Muscle of arm (tissue), 14 donors: ENCODE measurements at places on chromosomes 5 and 9. TPM values are rescaled to one million over a fixed set of nuclear protein-coding genes. Genes with fewer than 3 reads are reported as not detected.

- DNase-seq = no peak
Measured at GRCh38 chr5:171913987-171914273, 92.5 kb downstream of the FBXW11 start.

DNA sequence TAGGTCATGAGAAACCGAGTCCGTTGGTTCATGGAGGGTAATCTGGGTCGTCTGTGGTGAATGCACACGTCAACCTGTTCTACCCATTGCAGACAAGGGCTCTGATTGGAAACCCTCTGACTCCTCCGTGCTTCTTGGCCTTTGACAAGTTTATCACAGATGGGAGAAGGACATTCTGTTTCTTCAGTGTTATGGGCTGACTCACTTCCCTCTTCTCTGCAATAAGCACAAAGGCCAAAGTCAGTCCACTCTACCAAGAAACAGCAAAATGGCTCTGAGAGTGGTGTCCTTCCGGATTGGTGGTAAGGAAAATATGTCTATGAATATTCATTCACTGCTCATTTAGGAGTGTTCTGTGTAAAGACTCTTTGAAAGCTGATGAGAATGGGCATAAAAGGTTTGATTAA, 89.3 kb downstream of the FEM1C start:
- no peak for DNase-seq

DNA sequence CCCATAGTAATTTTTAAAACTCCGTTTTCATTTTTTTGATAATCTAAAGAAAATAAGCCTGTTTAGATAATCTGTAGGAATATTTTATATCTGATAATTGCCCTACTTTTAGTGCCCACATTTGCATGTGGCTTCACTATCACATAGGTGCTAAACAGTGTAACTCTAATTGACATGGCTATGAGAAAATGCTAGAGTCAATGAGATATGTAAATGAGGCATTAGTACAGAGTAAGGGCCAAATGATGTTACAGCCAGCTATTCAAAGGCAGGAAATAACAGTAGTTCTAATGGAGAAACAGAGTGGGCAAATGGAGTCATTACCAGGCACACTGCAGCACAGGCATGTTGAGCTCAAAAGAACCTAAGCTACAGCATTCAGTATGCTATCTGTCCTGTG, 37.3 kb upstream of the GCNT4 start:
- DNase-seq = no peak

GRCh38 chr9:133524146-133524545, 613 bp downstream of the MYMK start:
- DNase-seq = no peak

GRCh38 chr5:74673011-74673790, 11.8 kb upstream of the HEXB start:
- peak; percentile 41 for DNase-seq

DNA sequence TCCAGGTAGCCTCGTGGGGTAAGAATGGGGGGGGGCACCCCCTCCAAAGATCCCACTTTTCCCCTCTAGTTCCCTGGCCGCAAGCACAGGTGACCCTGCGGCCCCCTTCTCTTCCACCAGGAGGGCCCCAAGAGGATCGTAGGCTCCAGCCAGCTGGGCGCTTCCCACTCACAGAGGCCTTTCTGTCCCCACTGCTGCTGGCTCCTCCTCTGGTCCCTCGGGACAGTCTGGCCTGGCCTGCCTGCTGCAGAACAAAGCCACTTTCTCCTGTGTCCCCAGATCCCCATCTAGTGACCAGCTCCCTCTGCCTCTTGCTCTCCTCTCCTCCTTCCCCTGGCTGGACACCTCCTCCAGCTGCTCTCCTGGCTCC, 534 bp upstream of the SAPCD2 start:
- no peak for DNase-seq

- no peak for DNase-seq
Measured at GRCh38 chr5:52856564-52856963, 68.8 kb downstream of the ITGA1 start.

DNA sequence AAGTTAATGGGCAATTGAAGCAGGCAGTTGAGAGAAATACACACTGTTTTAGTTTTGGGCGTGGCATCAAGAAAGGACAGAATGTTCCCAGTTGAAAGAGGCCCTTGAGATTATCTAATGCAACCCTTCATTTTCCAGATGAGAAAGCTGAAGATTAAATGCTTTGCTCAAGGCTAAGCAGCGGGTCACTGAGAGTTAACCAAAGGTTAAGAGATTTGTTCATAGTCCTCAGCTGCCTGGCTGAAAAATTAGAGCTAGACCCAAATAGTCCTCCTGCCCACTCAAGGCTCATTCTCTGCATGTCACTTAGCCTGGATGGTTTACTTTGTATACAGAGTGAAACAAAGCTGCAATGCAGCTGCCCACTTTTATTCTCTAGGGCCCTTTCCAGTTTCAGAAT, 46.7 kb upstream of the MAMDC2 start:
- DNase-seq = no peak

DNA sequence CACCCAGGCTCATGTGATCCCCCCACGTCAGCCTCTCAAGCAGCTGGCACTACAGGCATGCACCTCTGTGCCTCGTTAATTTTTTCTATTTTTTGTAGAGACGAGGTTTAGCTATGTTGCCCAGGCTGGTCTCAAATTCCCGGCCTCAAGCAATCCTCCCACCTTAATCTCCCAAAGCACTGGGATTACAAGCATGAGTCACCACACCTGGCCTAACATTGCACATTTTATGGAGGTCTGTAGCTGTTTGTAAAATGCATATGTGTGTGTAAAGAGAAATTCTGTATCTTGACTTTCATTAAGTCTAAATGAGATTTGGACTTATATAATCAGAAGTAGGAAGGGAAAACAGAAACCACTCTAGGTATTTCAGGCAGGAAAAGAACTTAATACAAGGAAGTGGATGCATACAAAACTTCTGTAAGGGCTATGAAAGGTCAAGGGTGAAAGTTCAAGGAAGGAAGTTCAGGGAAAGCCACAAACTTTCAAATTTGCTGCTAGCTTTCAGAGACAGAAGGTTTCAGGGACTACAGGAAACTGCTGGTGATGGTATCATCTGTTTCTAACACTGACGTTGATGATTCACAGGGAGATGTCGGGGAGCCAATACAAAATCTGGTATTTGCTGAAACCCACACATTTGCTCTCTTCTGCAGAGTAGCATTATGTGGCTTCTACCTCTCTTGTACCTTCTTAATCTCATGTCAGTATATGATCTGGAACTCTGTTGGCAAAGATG, 209.4 kb downstream of the PIK3R1 start:
- no peak for DNase-seq

- DNase-seq = no peak
Measured at GRCh38 chr5:93576994-93577853, 3.8 kb downstream of the NR2F1-AS1 start.

DNA sequence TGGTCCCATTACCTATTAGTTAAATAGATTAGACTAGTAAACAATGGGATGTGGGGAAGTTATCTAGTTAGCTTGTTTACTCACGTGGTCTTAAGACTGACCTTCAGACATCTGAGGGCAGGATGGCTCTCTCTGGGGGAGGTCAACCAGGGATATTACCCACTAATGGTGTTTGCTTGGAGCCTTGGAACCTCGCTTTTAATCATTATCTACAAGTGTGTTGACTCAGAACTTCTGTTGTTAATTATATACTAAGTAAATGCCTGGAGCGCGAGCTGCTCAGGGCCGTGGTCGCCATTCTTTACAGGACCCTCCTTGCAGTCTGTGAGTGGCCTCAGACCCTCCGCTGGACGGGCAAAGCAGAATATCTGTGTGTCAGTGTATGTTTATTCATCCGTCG, 48.5 kb upstream of the ZNF354A start:
- DNase-seq = no peak

DNA sequence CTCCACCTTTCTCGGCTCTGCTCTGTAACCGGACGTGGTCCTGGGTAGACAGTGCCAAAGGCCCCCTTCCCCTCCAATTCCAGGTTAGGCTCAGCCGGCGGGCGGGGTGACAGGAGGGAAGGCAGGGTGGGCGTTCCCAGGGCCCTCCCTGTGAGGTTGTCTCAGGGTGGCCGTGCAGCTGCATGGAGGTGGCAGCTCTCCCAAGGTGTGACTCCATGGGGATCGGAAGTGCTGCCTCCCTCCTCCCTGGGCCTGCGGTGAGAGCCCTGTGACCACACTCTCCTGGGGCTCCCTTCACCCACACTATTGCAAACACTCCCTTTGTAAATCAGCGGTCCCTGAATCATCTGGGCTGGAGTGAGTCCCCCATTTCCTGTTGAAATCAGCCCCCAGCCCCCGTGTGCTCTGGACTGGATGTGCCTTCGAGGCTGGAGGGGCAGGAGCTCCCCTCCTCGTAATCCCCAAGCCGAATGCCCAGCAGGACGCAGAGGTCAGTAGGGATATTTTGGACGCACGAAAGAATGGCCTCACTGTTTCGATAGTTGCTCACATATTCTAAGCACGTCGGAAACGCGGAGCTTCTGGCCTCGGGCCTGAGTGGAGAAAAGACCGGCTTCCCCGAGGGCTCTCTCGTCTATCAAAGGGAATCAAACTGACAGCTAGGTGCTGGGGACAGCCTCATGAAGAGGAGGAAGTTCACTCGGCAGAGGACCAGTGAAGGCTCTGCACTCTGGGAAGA, 107.6 kb upstream of the COL5A1 start:
- no peak for DNase-seq

- no peak for DNase-seq
Measured at GRCh38 chr9:78559449-78559885, 262.5 kb downstream of the PSAT1 start.

DNA sequence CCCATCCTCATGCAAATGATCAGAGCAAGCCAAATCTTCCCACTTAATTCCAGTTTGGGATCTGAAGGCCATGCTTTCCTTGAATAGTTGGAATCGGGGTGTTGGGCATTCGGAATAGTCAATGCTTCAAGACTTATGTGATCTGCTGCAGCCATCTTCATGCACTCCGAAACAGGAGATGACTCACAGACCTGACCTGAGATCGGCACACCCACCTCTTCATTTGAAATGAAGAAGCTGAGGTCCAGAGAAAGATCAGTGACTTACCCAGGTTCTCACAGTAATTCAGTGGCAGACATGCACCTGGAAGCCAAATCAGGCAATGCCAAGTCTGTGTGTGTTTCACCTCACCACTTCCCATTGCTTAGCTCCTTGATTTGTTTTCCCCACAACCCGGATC, 33.0 kb downstream of the FOXD1 start:
- no peak for DNase-seq

GRCh38 chr9:127154390-127155191, 32.2 kb upstream of the ANGPTL2 start:
- DNase-seq = peak; percentile 88

- no peak for DNase-seq
Measured at GRCh38 chr5:57692582-57693487, 210.2 kb upstream of the ACTBL2 start.

- no peak for DNase-seq
Measured at GRCh38 chr5:6106756-6107155, 271.6 kb downstream of the MED10 start.

- DNase-seq = no peak
Measured at GRCh38 chr9:32703635-32704034, 68.2 kb upstream of the TAF1L start.

DNA sequence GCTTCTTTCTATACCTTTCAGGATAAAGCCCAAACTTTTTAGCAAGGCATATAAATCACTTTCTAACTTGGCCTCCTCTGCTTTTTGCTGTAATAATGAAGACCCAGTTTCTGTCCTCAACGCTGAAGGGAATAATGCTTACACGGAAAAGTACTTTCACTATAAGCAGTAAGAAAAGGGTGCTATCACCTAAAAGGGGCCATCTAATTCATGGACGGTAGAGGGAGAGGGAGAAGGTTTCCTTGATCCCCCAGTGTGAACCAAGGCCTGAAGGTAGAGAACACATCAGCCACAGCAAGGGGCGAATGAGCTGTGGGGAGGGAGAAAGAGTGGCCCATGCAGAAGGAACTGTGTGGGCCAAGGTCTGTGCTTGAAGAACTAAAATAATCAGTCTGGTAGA, 417.7 kb upstream of the CLINT1 start:
- DNase-seq = no peak

GRCh38 chr5:32726086-32726557, 15.0 kb downstream of the NPR3 start:
- DNase-seq = no peak

- DNase-seq = peak; percentile 91
Measured at GRCh38 chr5:102532123-102532522, 33.3 kb upstream of the SLCO6A1 start.

DNA sequence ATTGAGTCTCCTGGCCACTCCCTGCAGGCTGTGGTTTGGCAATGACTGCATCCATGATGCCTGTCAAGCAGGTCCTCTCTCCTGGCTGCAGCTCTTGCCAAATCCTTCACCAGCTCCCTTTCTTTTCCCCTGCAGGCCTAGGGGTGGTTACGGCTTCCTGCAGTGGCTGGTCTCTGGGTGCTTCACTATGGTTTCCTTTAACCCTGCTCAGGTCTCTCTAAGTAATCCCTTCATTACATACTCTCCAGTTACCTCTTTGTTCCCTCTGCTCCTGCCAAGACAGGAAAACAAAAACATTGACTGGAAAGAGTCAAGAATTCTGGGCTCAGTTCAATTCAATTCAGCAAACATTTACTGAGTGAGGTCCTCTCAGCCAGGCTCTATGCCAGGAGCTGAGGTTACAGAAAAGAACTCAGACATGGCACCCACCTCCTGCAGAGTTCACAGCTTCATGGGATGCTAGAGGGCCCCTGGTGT, 19.8 kb upstream of the PTPN3 start:
- no peak for DNase-seq

- no peak for DNase-seq
Measured at GRCh38 chr5:40273936-40274335, 405.8 kb upstream of the PTGER4 start.

GRCh38 chr5:106601620-106602019, 1069.1 kb downstream of the EFNA5 start:
- DNase-seq = no peak

- no peak for DNase-seq
Measured at GRCh38 chr9:84303061-84303460, 37.5 kb downstream of the SLC28A3 start.

DNA sequence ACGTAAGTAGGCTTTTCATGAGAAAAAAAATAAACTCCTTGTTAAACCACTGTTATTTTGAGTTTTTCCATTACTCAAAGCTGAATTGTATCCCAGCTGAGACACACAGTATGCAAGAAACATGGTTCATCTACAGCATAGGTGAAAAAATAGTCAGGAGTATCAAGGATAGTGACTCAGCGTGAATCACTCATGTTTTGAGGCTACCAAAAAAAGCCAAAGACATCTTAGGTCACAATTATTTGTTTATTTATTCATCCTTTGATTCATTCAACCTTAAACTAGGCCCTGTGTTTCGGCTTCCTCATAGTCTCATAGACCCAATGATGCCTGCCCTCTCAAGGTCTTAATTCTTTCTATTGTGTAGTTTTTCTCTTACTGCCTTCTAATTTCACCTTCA, 32.9 kb upstream of the STX17 start:
- no peak for DNase-seq

- DNase-seq = no peak
Measured at GRCh38 chr9:92639791-92640271, 30.1 kb downstream of the IPPK start.

The INSYN2B gene
- polyA plus RNA-seq = not detected

The NPR3 gene
- 16.0 TPM for polyA plus RNA-seq

The KCNN2 gene
- 11.5 TPM for polyA plus RNA-seq

The RASEF gene
- polyA plus RNA-seq = not detected

The TRIM7 gene
- polyA plus RNA-seq = 10.8 TPM

The BHMT gene
- polyA plus RNA-seq = 0.99 TPM
